NCI-H1417 treated with DMSO at 0.1 percent for 48 hours (cell line): ENCODE measurements at places on chromosomes 16 and 17.

GRCh38 chr16:84815462-84815861 is 4.3 kb upstream of the CRISPLD2 start:
- no peak for DNase-seq

DNA sequence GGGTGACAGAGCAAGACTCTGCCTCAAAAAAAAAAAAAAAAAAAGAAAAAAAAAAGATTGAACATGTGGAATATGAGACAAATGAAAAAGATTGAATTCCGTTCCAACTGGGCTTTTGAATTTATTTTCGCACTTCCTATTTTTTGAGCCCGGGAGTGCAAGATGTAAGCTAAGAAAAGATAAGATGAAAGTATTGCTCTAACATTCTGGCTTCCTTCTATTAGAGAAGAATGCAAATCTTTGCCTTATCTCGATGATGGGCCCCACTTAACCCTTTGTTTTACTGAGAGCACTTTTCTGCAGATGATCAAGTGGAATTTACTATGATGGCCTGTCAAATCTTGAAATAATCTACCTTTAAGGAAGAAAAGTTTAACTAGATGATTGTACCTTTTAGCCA is 96.3 kb downstream of the WWOX start:
- no peak for DNase-seq

DNA sequence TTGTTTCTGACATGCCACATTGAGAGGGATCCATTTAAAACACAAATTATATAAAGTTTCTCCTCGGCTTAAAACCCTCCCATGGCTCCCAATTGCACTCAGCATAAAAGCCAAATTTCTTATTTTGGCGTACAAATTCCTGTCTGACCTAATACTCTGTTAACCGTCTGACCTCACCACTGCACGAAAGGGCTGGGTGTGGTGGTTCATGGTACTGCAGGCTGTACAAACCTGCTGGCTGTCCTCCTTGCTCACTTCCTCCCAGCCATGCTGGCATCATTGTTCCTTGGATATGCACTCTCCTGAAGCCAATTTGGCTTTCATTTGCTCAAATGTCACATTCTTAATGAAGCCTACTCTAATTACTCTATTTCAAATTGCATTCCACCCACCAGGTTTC is 301.6 kb upstream of the C16orf82 start:
- DNase-seq: no peak

DNA sequence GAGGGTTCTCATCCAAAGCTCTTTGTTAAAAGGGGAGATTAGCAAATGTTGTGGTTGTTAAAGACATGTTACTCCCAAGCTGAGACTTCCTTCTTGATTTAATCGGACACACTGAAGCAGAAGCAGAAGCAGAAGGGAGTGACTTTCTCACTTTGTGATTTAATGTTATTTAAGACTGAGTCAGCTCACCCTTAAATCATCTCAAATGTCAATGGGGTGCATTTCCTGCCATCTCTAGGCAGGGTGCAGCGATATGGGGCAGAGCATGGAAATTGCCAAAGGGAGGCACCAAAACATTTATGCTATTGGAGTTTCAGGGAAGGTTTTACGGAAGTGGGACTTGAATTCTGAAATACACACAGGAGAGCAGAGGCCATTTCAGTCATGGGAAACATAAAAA is 283.6 kb downstream of the ABCC12 start:
- no peak for DNase-seq

GRCh38 chr16:88810166-88810911 is 1.4 kb downstream of the APRT start:
- DNase-seq: no peak

DNA sequence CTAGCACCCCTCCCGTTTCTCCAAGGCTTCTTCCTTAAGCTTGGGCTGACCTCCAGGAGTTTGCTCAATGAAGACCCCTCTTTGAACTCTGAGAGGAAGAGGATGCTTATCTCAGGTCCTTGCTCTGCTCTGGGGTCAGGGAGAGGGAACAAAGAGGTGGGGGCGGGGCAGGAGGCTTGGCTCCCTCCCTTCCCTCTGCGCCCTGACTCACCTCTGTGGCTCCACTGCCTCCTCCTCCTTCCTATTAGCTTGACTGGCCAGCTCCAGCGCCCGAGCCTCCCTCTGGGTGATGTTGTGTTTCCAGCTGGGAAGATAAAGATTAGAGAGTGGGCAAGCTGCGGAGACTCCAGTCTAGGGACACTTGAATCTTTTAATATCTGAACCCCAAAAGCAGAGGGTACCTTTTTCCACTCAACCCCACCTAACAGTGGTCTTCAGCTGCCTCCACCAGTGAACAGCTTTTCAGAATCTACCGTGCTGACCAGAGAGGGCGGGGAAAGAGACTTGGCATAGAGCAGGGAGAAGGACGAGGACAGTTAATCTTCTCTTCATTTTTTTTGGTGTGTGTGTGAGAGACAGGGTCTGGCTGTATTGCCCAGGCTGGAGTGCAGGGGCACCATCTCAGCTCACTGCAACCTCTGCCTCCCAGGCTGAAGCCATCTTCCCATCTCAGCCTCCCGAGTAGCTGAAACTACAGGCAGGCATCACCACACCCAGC is 6.7 kb downstream of the GIP start:
- no peak for DNase-seq

DNA sequence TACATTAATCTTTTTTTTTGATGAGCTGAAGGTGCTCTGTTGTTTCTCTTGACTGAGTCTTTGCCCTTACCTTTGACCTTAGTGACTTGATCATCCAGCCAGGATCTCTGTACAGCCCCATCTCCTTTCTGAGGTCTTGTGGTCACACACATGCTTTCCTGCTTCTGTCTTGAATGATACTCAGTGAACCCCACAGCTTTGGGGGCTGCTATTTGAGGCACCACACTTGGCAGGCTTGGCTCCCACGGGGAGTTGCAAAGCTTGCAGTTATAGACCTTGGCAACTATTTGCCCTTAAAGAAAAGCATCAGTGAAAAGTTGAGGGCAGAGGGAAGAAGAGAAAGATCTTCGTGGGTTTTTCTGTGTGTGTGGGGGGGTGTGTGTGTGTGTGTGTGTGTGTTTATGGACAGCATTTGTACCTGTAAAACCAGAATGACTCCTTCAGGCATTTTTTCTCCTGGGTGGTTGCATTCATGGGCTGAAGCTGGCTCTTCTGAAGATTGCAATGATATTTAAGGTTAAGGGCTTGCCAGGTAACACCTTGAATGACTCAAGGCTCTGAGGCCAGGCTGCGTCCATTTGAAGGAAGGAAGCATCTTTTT is 101.6 kb downstream of the MSI2 start:
- no peak for DNase-seq

- no peak for DNase-seq
These were observed 199.6 kb upstream of the MAF start for GRCh38 chr16:79800016-79800608.

DNA sequence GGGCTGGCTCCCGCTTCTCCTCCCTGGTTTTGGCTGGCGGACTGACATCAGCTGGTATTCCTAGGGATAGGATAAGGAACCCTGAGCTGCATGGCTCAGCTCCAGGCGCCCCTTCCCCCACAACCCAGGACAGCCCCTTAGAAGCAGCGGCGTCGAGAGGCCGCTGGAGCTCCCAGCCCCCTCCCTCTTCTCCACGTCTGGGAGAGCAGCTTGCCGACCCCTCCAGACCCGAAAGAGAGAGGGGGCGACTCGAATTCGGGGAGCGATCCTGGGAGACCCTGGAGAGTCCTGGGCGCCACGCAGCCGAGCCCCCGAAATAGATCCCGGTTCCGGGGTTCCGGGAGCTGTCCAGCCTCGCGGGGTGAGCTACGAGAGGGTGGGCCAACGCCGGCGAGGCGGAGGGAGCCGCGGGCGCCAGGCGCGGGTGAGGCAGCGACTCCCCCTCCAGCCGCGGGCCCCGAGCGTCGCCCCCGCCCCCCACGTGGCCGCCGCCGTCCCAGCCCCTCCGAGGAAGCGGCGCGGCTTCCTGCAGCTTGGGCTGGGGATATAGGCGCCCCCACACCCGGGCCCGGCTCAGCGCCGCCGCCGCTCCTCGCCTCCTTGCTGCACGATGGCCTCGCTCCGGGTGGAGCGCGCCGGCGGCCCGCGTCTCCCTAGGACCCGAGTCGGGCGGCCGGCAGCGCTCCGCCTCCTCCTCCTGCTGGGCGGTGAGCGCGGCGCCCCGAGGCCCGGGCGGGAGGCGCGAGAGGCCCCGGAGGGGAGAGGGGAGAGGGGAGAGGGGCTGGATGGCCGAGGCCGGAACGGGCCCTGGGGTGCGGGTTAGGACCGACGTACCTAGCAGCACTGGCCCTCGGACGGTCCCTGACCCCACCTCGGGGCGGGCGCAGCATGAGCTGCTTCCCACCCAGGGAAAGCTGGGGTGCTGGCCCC is at the start of gene RAMP2:
Gene RAMP2, plus strand, starts transcription at position 576 of the 930 bp plus-strand sequence. Its CDS starts 35 bp downstream, at position 611.
- DNase-seq: no peak

- no peak for DNase-seq
These were observed 19.0 kb downstream of the C16orf96 start for GRCh38 chr16:4574919-4575705.

DNA sequence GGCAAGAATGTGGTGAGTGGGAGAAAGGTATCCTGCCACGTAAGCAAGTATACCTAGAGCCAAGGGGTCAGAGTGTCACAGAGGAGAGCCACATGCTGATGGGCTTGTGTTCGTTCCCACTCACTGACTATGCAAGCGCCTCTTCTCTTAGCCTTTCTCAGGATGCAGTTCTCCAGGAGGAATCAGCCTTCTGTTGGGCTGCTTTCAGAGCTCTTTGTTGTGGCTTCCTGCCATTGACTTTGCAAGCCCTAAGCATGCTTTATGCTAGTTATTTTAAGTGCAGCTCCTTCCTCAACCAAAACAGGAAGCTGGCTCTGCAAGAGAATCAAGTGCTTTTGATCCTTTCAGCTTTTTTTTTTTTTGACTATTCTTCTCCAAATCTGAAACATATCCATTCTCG is 66.6 kb downstream of the SIAH1 start:
- DNase-seq: no peak

DNA sequence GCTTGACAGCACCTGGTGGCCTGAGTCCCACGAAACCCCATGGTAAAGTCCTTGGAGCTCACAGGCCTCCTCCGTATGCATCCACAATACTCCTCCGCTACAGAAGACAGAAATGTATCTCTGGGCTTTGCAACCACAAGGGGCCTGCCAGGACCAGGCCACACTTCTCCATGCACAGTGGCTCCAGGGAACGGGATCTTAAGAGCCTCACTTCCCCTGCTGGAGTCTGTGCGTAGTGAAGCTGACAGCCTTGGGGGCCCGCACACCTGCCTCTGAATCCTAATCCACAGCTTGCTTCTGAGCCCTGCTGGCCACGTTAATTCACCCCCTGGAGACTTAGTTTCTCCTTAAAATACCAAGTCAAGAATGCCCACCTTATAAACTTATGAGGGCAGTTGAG is 125.7 kb downstream of the COPRS start:
- DNase-seq: no peak

DNA sequence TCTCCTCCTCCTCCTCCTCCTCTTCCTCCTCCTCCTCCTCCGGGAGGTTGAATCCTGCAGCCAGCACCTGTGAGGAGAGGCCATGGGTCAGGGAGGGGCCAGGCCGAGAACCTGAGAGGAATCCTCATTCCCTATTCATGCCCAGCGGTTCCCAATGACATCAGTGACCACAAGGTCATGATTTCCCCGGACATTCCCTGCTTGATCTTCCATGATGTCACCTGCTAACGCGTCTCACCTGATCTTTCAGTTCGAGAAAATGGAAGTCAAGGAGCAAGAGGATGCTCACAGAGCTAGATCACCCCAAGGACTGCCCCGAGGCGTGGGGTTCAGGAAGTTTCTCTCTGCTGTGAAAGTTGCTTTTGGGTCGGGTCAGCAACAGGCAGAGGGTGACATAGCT is 5.4 kb downstream of the APOBR start:
- no peak for DNase-seq

GRCh38 chr17:56761387-56761786 is 72.3 kb downstream of the C17orf67 start:
- DNase-seq: no peak

- no peak for DNase-seq
These were observed 362.3 kb upstream of the EEF2KMT start for GRCh38 chr16:5459863-5460262.

- DNase-seq: no peak
These were observed 79.1 kb upstream of the C16orf82 start for GRCh38 chr16:26987597-26988010.

DNA sequence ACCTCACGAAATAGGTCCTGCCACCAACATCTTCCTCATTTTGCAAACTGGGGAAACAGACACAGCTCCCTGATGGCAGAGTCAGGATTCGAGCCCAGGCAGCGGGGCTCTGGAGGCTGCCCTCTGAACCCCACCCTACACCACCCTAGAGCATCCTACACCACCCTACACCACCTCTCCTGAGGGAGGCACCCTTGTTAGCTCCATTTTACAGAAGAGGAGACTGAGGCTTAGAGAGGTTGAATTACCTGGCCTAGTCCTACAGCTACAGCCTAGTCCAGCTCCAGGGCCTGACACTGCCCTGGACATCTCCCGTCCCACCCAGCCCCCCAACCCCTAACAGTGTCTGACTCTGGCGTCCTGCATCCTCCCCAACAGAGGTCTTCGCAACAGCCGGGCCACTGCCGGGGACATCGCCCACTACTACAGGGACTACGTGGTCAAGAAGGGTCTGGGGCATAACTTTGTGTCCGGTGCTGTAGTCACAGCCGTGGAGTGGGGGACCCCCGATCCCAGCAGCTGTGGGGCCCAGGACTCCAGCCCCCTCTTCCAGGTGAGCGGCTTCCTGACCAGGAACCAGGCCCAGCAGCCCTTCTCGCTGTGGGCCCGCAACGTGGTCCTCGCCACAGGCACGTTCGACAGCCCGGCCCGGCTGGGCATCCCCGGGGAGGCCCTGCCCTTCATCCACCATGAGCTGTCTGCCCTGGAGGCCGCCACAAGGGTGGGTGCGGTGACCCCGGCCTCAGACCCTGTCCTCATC is 3.2 kb upstream of the NECAB2 start:
- no peak for DNase-seq

DNA sequence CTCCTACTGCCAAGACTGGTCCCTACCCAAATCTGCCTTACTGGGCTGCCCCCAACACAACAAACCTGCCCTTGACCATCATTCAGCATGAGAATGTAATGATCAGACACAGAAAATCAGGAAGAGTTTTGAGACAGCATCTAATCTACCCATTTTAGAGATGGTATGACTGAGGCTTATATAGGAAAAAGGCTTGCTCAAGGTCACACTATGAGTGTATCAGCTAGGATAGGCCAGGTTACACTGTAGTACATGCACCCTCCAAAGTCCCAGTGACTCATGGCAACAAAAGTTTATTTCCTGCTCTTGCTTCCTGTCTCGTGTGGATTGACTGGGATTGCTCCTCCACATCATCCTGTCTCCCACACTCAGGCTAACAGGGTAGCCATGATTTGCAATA is 27.9 kb downstream of the NLRC5 start:
- no peak for DNase-seq

GRCh38 chr17:75539967-75540729 is 14.7 kb downstream of the LLGL2 start:
- DNase-seq: no peak
